Inflammatory macrophage treated with lipopolysaccharide for 1 hour (primary cell): ENCODE measurements at places on chromosomes 6 and 20.

GRCh38 chr6:5786321-5786968 is 220.3 kb downstream of the NRN1 start:
- no peak for DNase-seq

- peak; percentile 57 for DNase-seq
These were observed 211.6 kb upstream of the ZNF184 start for GRCh38 chr6:27684264-27685211.

- DNase-seq = no peak
These were observed 192.2 kb downstream of the GMPR start for GRCh38 chr6:16430391-16431089.

GRCh38 chr6:126804332-126805064 is 314.0 kb upstream of the RSPO3 start:
- DNase-seq = peak; percentile 58

GRCh38 chr20:53883098-53883911 is 187.1 kb downstream of the BCAS1 start:
- no peak for DNase-seq
